MG63 (cell line): ENCODE measurements at places on chromosomes 2 and 18. TPM values are rescaled to one million over a fixed set of nuclear protein-coding genes. Genes with fewer than 3 reads are reported as not detected.

The CPO gene
- not detected in 2 replicates for total RNA-seq

The ZNF396 gene
- 0.10 and 0.25 TPM in 2 replicates for total RNA-seq

The ACVR1C gene
- total RNA-seq, result not detected in 2 replicates

The RNF152 gene
- 0.99 and 1.1 TPM in 2 replicates for total RNA-seq

The ADAM23 gene
- 1.1 and 1.2 TPM in 2 replicates for total RNA-seq
